ENCODE measurements at places on chromosomes 6 and 20.

DNA sequence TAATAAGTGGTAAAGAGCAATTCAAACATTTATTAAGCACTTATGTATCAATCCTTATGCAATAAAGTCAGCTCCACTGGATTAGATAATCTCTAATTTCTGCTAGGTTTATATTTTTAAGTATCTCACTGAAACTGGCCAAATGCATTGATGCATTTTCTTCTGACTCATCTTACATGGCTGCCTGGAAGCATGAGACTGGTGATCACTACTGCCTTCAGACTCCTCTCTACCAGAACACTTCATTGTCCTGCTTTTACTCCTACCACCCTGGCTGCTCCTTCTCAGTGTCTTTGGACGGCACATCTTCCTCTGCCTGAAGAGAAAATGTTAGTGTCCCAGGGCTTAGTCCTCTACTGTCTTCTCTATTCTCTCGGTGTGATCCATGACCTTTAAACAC is 7.4 kb downstream of the CEP85L start:
- H3K36me3 ChIP-seq, result no peaks in the 10 kb centered on the region
- no peak overlapping the region for H3K4me3 ChIP-seq
- no peaks in the 10 kb centered on the region for H3K27me3 ChIP-seq
- peaks cover 5% of the 10 kb centered on the region for H3K4me1 ChIP-seq

- no peaks in the 10 kb centered on the region for H3K27me3 ChIP-seq
- no peak overlapping the region for H3K4me3 ChIP-seq
Measured at GRCh38 chr6:100335991-100336390, 128.7 kb downstream of the SIM1 start.

GRCh38 chr6:37602346-37602745 is 95.3 kb downstream of the MDGA1 start:
- no peak overlapping the region for H3K4me3 ChIP-seq
- H3K27me3 ChIP-seq, result no peaks in the 10 kb centered on the region
- no peaks in the 10 kb centered on the region for H3K4me1 ChIP-seq

- DNase-seq, result no peak
- peak overlapping the region; percentile 60 for H3K4me3 ChIP-seq
- no peaks in the 10 kb centered on the region for H3K27me3 ChIP-seq
- H3K27ac ChIP-seq, result no peak overlapping the region
- peaks cover 4% of the 10 kb centered on the region for H3K36me3 ChIP-seq
Measured at GRCh38 chr6:26441977-26442376, 1.7 kb downstream of the BTN3A3 start.

- H3K4me1 ChIP-seq, result peaks cover 37% of the 10 kb centered on the region
Measured at GRCh38 chr20:62806383-62807050, 1.9 kb downstream of the OGFR start.

- no peak overlapping the region for H3K4me3 ChIP-seq
- H3K36me3 ChIP-seq, result no peaks in the 10 kb centered on the region
- DNase-seq, result no peak
- H3K27ac ChIP-seq, result no peak overlapping the region
- no peaks in the 10 kb centered on the region for H3K27me3 ChIP-seq
Measured at GRCh38 chr20:54625497-54625896, 150.1 kb downstream of the DOK5 start.

DNA sequence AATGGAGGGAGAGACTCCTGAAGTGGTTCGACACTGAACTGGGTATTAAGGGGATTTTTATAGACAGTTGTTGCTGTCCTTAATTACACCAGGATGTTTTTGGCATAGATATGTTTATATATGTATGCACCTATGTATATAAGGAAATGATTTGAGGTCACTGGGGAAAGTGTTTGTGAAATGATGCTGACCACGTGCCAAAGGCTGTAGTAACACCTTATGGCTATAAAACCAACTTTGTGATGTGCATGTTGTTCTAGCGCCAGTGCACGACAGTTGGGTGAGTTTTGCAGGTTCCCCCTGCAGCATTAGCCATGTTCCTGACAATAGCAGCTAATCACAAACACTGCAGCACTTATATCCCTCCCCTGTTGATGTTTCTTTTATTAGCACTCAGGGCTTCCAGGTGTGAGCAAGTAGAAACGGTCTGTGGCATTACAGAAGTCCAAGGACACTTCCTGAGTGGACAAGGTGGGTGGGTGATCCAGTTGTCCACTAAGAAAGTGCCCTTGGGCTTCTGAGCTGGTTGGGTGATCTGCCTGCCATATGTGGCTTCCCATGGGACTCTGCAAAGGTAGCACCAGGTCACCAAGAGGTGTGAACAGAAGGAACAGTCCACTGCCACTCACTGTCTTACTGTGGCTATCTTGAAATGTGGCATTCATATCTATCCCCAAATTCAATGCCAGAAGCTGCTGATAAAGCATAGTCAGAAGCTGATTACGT is 63.0 kb upstream of the RBM24 start:
- no peak overlapping the region for H3K27ac ChIP-seq
- no peak for DNase-seq
- no peak overlapping the region for H3K4me3 ChIP-seq
- no peaks in the 10 kb centered on the region for H3K4me1 ChIP-seq
- H3K27me3 ChIP-seq, result no peaks in the 10 kb centered on the region

GRCh38 chr6:4614637-4615036 is 161.6 kb upstream of the CDYL start:
- H3K27ac ChIP-seq, result no peak overlapping the region
- H3K4me1 ChIP-seq, result peaks cover 24% of the 10 kb centered on the region
- H3K27me3 ChIP-seq, result no peaks in the 10 kb centered on the region
- no peaks in the 10 kb centered on the region for H3K36me3 ChIP-seq

DNA sequence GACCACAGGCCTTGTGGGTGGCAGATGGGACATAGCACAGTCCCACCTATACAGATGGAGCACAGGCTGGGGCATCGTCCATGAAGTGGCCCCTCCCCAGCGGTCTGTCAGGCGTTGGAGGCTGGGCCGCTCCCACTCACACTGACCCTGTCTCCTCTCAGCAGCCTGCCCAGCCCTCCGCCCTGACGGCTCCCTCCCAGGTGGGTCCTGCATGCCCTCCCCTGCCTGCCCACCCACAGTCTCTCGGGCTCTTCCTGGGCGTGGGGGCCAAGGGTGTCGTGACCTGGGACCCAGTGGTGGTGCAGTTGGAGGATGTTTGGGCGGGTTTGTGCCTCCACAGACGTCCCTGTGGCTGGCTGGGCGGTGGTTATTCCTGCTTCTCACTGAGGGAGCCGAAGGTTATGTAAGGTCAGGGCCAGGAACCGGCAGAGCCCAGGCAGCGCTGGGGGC is 22.3 kb downstream of the COL20A1 start:
- peak; percentile 61 for DNase-seq
- no peaks in the 10 kb centered on the region for H3K36me3 ChIP-seq
- no peak overlapping the region for H3K27ac ChIP-seq
- no peaks in the 10 kb centered on the region for H3K4me1 ChIP-seq
- no peaks in the 10 kb centered on the region for H3K27me3 ChIP-seq
- H3K4me3 ChIP-seq, result no peak overlapping the region

GRCh38 chr6:155154158-155154830 is 109.5 kb upstream of the CLDN20 start:
- H3K27me3 ChIP-seq, result no peaks in the 10 kb centered on the region
- no peaks in the 10 kb centered on the region for H3K36me3 ChIP-seq
- no peak for DNase-seq

DNA sequence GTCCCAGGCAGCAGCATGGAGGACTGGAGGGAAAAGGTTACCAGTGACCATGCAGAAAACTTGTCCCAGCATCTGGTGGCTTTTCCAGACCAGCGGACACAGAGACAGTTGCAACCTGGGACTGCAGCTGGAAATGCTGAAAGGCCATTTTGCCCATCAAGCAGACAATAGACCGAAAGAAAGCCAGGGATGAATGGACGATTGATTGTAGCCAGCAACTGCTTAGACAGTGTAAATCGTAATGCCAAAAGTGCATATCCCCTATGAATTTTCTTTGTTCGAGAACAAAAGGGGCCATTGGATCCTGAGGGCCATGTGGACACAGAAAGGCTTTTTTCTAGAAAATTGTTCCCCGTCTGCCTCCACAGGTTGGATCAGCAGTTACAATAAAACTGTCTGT is 115.7 kb downstream of the MBOAT1 start:
- H3K4me1 ChIP-seq, result peaks cover 3% of the 10 kb centered on the region
- no peaks in the 10 kb centered on the region for H3K27me3 ChIP-seq
- H3K36me3 ChIP-seq, result no peaks in the 10 kb centered on the region
- H3K27ac ChIP-seq, result no peak overlapping the region
- H3K4me3 ChIP-seq, result no peak overlapping the region
- DNase-seq, result no peak

DNA sequence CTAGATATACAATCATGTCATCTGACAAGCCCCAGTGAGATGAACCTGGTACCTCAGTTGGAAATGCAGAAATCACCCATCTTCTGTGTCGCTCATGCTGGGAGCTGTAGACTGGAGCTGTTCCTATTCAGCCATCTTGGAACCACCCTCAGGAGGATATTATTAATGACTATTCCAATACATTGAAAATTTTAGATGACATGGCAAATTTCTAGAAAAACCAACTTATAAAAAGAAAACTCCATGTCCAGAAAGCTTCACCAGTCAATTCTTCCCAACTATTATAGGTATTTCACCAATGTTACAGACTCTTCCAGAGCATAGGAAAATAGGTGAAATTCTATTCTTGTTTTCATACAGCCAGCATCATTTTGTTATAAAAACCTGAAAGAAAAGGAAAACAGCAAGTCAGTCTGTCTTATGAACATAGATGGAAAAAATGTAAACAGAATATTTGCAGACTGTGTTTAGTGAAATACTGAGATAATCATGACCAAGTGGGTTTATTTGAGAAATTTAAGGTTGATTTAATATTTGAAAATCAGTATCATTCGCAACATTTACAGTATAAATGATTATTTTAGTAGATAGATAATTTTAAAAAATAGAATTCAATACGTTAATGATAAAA is 43.3 kb downstream of the ATRN start:
- H3K27ac ChIP-seq, result no peak overlapping the region
- H3K27me3 ChIP-seq, result no peaks in the 10 kb centered on the region
- no peak overlapping the region for H3K4me3 ChIP-seq
- DNase-seq, result no peak
- no peaks in the 10 kb centered on the region for H3K4me1 ChIP-seq

GRCh38 chr6:82072751-82073150 is 174.8 kb downstream of the IBTK start:
- H3K27me3 ChIP-seq, result no peaks in the 10 kb centered on the region
- peaks cover 11% of the 10 kb centered on the region for H3K4me1 ChIP-seq
- no peak overlapping the region for H3K4me3 ChIP-seq
- H3K27ac ChIP-seq, result no peak overlapping the region

DNA sequence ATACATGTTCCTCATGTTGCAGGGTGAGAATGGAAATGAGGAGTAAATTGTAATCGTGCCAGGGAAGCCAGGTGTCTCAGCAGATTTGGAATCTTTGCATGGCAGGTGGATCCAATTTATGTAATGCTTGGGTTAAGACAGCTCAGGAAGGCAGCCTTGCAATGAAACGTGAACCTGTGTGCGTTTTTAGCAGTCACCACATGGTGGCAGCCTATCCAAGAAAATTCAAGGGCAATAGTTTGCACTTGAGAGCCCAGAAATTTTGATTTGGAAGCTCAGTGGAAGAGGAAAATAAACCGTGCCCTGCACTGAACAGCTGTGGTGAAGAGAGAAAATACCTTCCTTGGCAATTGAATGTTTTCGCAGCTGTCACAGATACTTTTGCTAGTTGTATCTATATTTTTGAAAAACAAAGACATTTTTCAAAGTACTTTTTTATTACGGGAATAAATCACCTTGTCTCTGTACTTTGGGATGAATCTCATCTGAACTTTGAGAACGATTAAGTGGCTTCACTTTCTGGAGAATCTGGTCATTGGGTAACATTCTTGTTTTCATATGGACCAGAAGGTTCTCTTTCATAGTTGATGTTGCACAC is 26.5 kb downstream of the MTHFD1L start:
- peaks cover 6% of the 10 kb centered on the region for H3K4me1 ChIP-seq
- peaks cover 26% of the 10 kb centered on the region for H3K36me3 ChIP-seq
- peak; percentile 83 for DNase-seq
- no peak overlapping the region for H3K4me3 ChIP-seq
- peak overlapping the region; percentile 14 for H3K27ac ChIP-seq
- no peaks in the 10 kb centered on the region for H3K27me3 ChIP-seq

DNA sequence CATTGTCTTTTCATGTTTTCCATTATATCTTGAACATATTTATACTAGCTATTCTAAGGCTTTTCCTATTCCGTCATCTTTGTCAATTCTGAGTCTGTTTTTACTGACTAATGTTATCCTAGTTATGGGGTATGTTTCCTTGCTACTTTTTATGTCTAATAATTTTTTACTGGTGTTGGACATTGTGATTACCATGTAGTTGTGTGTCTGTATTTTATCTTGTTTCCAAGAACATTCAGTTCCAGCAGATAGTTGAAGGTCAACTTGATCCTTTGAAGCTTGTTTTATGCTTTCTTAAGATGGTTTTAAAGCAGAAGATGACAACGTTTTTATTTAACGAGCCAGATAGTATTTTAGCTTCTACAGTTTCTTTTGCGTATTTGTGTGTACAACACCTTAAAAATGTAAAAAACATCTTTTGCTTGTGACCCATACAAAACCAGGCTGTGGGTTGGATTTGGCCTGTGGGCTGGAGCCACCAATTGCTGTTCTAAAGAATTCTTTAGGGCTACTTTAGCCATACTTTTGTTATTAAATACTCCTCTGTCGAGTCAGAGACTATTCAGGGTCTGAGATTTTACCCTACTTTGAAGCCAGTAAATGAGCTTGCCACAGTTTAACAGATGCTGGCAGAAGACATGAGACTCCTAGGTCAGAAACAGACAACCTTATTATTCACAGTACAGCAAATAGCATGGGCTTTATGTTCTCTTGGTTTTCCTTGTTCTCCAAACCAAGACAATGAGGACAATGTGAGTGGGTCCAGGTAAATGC is 38.7 kb upstream of the REV3L start:
- DNase-seq, result no peak
- H3K27ac ChIP-seq, result no peak overlapping the region

- peak overlapping the region; percentile 60 for H3K27ac ChIP-seq
- H3K27me3 ChIP-seq, result no peaks in the 10 kb centered on the region
- H3K4me1 ChIP-seq, result peaks cover 9% of the 10 kb centered on the region
- DNase-seq, result no peak
- H3K4me3 ChIP-seq, result no peak overlapping the region
Measured at GRCh38 chr6:160028487-160029275, 59.8 kb downstream of the IGF2R start.

- DNase-seq, result no peak
- no peaks in the 10 kb centered on the region for H3K36me3 ChIP-seq
- H3K4me1 ChIP-seq, result no peaks in the 10 kb centered on the region
- H3K27ac ChIP-seq, result no peak overlapping the region
Measured at GRCh38 chr6:87925373-87926060, 122.1 kb upstream of the SPACA1 start.

DNA sequence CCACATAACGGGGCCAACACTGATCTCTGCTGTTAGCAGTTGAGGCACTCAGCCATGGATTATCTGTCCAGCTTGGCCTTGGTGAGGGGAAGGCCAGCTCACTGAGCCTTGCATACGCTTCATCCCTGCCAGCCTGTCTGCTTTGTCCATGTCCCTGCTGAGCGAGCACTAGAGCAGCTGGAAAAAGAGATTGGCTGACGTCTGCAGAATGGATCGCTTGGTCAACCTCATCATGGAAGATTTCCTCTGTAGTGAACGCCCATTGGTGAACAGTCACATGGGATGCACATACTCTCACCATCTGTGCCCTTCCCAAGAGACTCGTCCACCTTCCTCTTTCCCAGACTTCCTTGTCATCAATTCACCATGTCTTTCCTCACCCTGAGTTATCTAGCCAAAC is 26.9 kb downstream of the MUC22 start:
- no peaks in the 10 kb centered on the region for H3K4me1 ChIP-seq
- no peak overlapping the region for H3K4me3 ChIP-seq
- no peak for DNase-seq
- no peaks in the 10 kb centered on the region for H3K36me3 ChIP-seq
- H3K27me3 ChIP-seq, result no peaks in the 10 kb centered on the region

- H3K27me3 ChIP-seq, result no peaks in the 10 kb centered on the region
- peaks cover 38% of the 10 kb centered on the region for H3K4me1 ChIP-seq
- peaks cover 40% of the 10 kb centered on the region for H3K36me3 ChIP-seq
- no peak for DNase-seq
Measured at GRCh38 chr6:33415831-33416230, 2.1 kb downstream of the CUTA start.
